ENCODE measurements at places on chromosomes 7 and 10. TPM values are rescaled to one million over a fixed set of nuclear protein-coding genes. Genes with fewer than 3 reads are reported as not detected.

CYP3A7 gene
- total RNA-seq: not detected

CTNNA3 gene
- not detected for total RNA-seq

NAT16 gene
- total RNA-seq: not detected

EPDR1 gene
- total RNA-seq: 66.9 TPM

NEUROG3 gene
- not detected for total RNA-seq

EPHB6 gene
- 20.0 TPM for total RNA-seq

SORCS1 gene
- total RNA-seq: 11.8 TPM
